Fibroblast of lung (primary cell): ENCODE measurements at places on chromosomes 5 and 9. TPM values are rescaled to one million over a fixed set of nuclear protein-coding genes. Genes with fewer than 3 reads are reported as not detected.

The ANKRD31 gene
- total RNA-seq, result 0.26 and 0.33 TPM in 2 replicates

The C9orf50 gene
- total RNA-seq, result 0.17 and 0.26 TPM in 2 replicates

The COL5A1 gene
- total RNA-seq, result 63.7 and 72.8 TPM in 2 replicates

DNA sequence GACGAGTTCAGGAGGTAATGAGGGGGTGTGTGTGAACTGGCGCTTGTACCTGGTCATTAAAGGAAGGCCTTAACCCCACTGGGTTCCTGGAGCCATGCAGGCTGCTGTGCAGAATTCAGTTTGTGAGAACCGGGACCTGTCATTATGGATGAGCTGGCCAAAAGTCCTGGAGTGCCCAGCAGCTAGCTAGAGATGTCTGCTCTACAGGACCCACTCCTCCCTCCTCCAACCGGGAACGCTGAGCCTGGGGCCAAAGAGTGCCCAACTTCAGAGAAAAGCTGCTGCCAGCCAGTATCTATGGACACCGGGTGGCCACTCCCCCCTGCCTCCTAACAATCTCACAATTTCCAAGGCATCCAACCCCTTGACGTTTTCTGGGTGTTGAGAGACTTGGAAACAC lies 1.2 kb downstream of the ENTREP1 start:
- no peak for DNase-seq

- no peak for DNase-seq
These were observed 139.3 kb upstream of the FBXL17 start for GRCh38 chr5:108521011-108521700.

DNA sequence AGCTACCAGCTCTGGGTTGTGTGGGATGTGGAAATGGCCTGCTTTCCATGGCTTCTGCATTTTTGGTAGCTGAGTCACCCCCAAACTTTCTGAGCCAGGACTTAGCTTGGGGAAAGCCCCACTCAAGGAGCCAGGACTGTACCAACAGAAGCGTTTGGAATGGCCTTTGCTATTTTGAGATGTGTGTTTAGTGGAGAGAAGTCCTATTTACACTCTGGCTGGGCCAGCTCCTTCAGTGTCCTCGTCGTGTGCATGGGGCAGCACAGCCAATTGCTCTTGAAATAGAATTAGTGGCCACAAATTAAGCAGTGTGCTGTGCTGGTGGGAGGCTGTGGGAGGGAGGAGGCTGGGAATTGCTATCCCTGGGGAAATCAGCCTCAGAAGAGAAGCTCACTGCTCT lies 51.6 kb downstream of the ENTREP1 start:
- peak; percentile 79 for DNase-seq

- no peak for DNase-seq
These were observed 39.2 kb downstream of the RCL1 start for GRCh38 chr9:4831944-4832343.

GRCh38 chr9:69569738-69570451 lies 102.3 kb downstream of the APBA1 start:
- DNase-seq, result peak; percentile 93

DNA sequence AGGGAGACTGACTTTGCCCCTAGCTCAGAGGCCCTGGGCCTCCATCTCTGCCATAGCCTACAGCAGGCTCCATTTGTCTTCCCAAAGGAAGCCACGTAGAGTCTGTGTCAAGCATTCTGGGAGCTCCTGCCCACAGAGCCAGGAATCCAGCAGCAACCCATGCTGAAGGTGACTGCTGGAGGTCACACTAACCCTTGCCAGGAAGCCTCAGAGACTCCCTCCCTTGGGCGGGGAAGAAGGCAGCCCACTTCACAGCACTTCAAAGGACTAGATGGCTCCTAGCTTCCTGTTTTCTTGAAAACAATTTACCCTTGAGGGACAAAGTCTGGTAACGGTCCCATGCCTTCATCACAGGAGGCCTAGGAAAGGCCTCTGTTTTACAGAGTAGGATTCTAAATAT lies 1.7 kb downstream of the CKMT2 start:
- DNase-seq, result no peak

GRCh38 chr5:176890455-176891330 lies 8.5 kb downstream of the HK3 start:
- no peak for DNase-seq

GRCh38 chr5:179422908-179423481 lies 77.7 kb upstream of the ADAMTS2 start:
- no peak for DNase-seq

GRCh38 chr9:20397348-20397747 lies 225.0 kb downstream of the MLLT3 start:
- DNase-seq, result no peak
